ENCODE measurements at places on chromosomes 11 and 22.

- DNase-seq, result peak; percentile 85
Measured at GRCh38 chr11:47850337-47850736, 2.2 kb upstream of the NUP160 start.

GRCh38 chr11:75277211-75277805, 36.7 kb downstream of the TPBGL start:
- DNase-seq, result no peak

DNA sequence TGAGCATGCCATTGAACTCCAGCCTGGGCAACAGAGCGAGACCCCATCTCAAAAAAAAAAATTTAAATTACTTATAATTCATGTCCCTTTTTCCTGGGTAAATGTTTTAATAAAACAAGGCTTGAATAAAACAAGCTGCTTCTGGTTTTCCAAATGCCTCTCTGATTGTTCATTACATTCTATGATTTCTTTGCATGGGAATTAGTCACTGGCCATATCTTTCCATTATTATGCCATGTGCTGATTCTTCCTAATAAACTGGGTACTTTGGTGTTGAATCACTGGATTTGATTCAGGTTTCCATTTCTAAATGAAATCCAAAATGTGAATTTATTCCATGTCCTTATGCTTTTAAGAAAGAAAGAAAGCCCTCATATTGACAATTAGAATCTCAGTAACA, 42.6 kb downstream of the ZNF215 start:
- no peak for DNase-seq

GRCh38 chr11:112965656-112966055, 4.4 kb downstream of the NCAM1 start:
- DNase-seq, result no peak

GRCh38 chr22:27784120-27784475, 17.5 kb downstream of the MN1 start:
- DNase-seq, result no peak
